ENCODE measurements at places on chromosomes 11 and 22.

GRCh38 chr11:32172848-32173834 is 82.3 kb downstream of the RCN1 start:
- no peak overlapping the region for H3K27ac ChIP-seq
- H3K4me1 ChIP-seq, result no peaks in the 10 kb centered on the region
- H3K4me3 ChIP-seq, result no peak overlapping the region
- peaks cover 25% of the 10 kb centered on the region for H3K27me3 ChIP-seq
- no peak for DNase-seq

GRCh38 chr11:74464746-74465145 is 2.6 kb downstream of the KCNE3 start:
- H3K27ac ChIP-seq, result no peak overlapping the region
- H3K27me3 ChIP-seq, result peaks cover 9% of the 10 kb centered on the region
- no peaks in the 10 kb centered on the region for H3K4me1 ChIP-seq
- no peak overlapping the region for H3K4me3 ChIP-seq
- no peaks in the 10 kb centered on the region for H3K36me3 ChIP-seq
- DNase-seq, result no peak

GRCh38 chr11:15216678-15217077 is 102.0 kb downstream of the INSC start:
- DNase-seq, result no peak
- H3K4me3 ChIP-seq, result no peak overlapping the region
- H3K27ac ChIP-seq, result no peak overlapping the region
- no peaks in the 10 kb centered on the region for H3K36me3 ChIP-seq
- no peaks in the 10 kb centered on the region for H3K27me3 ChIP-seq
- H3K4me1 ChIP-seq, result no peaks in the 10 kb centered on the region

DNA sequence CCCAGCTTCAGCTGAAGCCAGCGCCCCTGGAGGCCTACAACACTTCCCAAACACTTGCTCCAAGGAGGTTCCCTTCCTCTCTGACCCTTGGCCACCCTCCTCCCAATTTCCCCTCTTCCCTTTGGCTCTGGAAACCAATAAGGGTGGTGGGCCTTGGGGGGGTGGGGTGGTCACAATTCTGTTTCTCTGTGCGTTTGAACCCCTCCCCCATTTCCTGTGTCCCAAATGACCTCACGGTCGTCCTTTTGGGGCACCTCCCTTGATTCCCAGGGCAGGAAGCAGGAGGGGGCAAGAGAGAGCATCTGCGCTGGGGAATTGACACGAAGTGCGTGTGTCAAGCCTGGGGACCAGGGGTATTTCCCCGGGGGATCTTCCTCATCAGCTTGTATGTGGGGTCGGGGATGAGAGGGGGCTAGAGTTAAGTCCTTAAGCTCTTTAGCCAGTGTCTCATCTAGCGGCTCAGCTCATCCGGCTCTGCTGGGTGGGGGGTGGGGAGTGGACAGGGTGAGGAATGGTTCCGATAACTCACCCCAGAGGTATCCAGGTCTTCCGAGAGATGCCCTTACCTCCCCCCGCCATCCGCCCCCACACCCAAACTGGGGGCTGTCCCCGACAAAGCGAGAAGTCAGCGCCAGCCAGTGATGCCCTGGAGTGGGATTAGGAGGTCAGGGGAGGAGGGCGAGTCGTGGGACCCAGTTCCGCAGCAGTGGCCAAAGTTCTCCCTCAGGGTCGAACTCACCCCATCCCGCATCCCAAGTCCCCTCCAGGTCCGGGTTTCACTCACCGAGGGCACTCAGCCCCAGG is 587 bp downstream of the ESAM start:
- peaks cover 5% of the 10 kb centered on the region for H3K36me3 ChIP-seq
- no peaks in the 10 kb centered on the region for H3K4me1 ChIP-seq
- no peak overlapping the region for H3K27ac ChIP-seq
- no peaks in the 10 kb centered on the region for H3K27me3 ChIP-seq

GRCh38 chr11:1853376-1854131 is 670 bp downstream of the LSP1 start:
- peak overlapping the region; percentile 56 for H3K4me3 ChIP-seq
- H3K27me3 ChIP-seq, result no peaks in the 10 kb centered on the region
- H3K27ac ChIP-seq, result peak overlapping the region; percentile 71
- peaks cover 24% of the 10 kb centered on the region for H3K4me1 ChIP-seq
- H3K36me3 ChIP-seq, result no peaks in the 10 kb centered on the region
- DNase-seq, result peak; percentile 19

DNA sequence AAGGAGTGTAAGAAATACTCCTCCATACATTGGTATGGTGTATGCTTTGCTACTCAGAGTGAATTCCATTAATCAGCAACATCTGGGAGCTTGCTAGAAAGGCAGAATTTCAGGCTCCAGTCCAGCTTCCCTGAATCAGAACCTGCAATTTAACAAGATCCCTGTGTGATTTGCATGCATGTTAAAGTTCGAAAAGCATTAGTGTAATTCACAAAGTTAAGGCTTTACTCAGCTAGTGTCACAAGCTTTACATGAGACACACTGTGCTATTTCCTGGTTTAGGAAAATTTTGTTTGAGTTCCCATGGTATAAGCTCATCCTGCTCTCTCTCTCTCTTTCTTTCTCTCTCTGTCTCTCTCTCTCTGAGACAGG is 37.0 kb upstream of the HEPHL1 start:
- H3K36me3 ChIP-seq, result no peaks in the 10 kb centered on the region
- no peak for DNase-seq
- H3K27ac ChIP-seq, result no peak overlapping the region
- no peaks in the 10 kb centered on the region for H3K27me3 ChIP-seq
- no peaks in the 10 kb centered on the region for H3K4me1 ChIP-seq
- H3K4me3 ChIP-seq, result no peak overlapping the region

GRCh38 chr11:68839911-68840641 is 1.6 kb downstream of the CPT1A start:
- H3K27me3 ChIP-seq, result no peaks in the 10 kb centered on the region
- H3K4me3 ChIP-seq, result peak overlapping the region; percentile 85
- peaks cover 66% of the 10 kb centered on the region for H3K4me1 ChIP-seq
- DNase-seq, result peak; percentile 51
- H3K36me3 ChIP-seq, result peaks cover 15% of the 10 kb centered on the region

- no peaks in the 10 kb centered on the region for H3K4me1 ChIP-seq
- no peak overlapping the region for H3K27ac ChIP-seq
- no peaks in the 10 kb centered on the region for H3K36me3 ChIP-seq
- no peak overlapping the region for H3K4me3 ChIP-seq
These were observed 44.4 kb upstream of the KCNQ1OT1 start for GRCh38 chr11:2744166-2744565.

GRCh38 chr11:7160814-7161489 is 72.2 kb downstream of the RBMXL2 start:
- no peaks in the 10 kb centered on the region for H3K36me3 ChIP-seq
- no peak overlapping the region for H3K4me3 ChIP-seq
- H3K4me1 ChIP-seq, result no peaks in the 10 kb centered on the region
- no peak overlapping the region for H3K27ac ChIP-seq
- DNase-seq, result no peak
- no peaks in the 10 kb centered on the region for H3K27me3 ChIP-seq

GRCh38 chr22:41966607-41967240 is 2.5 kb upstream of the SEPTIN3 start:
- H3K4me3 ChIP-seq, result no peak overlapping the region
- no peaks in the 10 kb centered on the region for H3K4me1 ChIP-seq
- no peak overlapping the region for H3K27ac ChIP-seq
- H3K36me3 ChIP-seq, result no peaks in the 10 kb centered on the region
- no peaks in the 10 kb centered on the region for H3K27me3 ChIP-seq
- DNase-seq, result peak; percentile 43

GRCh38 chr22:23591846-23592245 is 11.8 kb upstream of the IGLL1 start:
- H3K27me3 ChIP-seq, result no peaks in the 10 kb centered on the region
- H3K4me3 ChIP-seq, result no peak overlapping the region
- no peak for DNase-seq
- peaks cover 39% of the 10 kb centered on the region for H3K4me1 ChIP-seq
- no peak overlapping the region for H3K27ac ChIP-seq

DNA sequence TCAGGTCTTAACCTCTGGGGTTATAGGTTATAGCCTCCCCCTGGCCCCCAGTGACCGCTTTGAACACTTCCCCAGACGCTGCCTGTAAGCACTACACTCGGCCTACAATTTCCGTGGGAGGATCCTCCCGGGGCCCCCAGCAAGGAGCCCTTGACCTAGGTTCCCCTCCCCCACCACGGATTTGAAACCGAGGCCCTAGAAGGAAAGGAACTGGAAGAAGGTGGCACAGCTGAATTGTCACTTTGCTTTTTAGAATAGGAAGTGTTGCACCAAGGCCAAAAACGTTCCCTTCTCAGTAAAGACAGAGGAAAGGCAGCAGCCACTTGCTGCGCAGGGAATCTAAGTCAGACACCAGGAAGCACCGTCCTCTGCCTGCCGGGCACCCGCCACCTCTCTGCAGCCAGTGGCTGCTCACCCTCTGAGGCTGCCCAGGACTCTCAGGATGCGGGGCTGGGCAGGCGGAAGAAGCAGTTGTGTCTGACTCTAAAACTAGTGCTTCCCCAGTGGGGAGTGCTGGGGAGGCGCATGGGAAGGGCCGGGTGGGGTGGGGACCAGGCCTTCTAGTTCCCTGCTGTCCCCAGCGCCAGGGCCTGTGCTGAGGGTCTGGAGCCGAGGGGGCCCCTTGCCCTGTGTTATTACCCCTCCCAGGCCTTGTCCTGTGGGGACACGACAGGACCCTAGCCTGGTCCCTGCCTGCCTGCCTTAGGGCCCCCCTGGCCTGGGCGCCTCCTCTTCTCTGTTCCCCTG is 7.9 kb upstream of the FLRT1 start:
- H3K27ac ChIP-seq, result no peak overlapping the region
- no peak for DNase-seq
- no peaks in the 10 kb centered on the region for H3K27me3 ChIP-seq
- H3K36me3 ChIP-seq, result no peaks in the 10 kb centered on the region

DNA sequence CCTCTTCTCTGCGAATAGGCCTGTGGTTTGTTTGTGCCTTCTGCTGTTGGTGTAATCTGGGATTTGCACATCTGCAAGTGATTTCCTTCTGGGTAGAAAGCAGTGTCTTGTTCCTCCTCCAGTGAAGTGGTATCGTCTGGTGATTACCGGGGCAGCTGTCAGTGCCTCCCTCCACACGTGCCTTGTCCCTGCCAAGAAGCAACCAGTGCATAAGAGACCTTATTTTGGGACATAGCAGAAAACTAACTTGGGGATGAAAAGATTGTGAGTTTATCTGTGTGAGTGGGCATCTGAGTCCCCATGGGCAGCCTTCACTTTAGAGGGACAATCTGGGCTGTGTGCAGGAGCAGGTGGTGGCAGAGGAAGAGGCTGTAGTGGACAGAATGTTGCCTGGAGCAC is 71.5 kb upstream of the SORL1-AS1 start:
- no peak for DNase-seq
- no peak overlapping the region for H3K4me3 ChIP-seq
- H3K36me3 ChIP-seq, result peaks cover 69% of the 10 kb centered on the region
- no peaks in the 10 kb centered on the region for H3K4me1 ChIP-seq
- no peak overlapping the region for H3K27ac ChIP-seq

DNA sequence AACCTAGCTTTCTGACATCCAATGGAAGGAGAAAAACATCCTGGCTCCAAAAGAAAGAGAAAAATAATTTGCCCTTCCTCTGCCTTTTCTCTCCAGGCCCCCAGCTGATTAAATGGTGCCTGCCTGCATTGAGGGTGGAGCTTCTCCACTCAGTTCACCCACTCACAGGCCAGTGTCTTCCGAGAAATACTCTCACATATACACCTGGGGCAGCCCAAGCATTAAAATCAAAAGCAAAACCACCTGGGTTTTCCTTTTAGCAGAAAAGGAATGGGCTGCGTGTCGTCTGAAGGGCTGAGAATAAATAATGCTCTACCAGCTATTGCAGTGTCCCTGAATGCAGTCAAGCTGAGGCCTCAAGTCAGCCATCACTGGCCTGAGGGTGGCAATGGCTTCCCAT is 1143.8 kb upstream of the TENM4 start:
- DNase-seq, result no peak
- no peak overlapping the region for H3K4me3 ChIP-seq
- no peaks in the 10 kb centered on the region for H3K4me1 ChIP-seq

DNA sequence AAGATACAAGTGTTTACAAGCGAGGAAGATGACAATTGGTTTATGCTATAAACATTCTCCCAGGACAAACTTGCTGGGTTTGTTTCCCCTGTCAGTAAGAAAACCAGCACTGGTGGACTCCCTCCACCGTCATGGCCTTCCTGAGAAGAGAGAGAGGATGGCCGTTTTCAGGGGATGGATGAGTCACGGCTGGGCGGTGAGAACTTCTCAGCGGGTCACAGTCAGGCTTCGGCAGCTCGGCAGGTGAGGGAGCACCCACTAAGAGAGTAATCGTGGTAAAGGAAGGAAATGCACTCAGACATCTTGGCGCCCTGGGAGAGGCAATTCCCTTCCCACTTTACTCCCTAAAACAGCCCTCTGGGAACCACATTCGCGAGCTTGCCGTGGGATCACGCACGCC is 83.9 kb downstream of the NCAM1 start:
- no peaks in the 10 kb centered on the region for H3K4me1 ChIP-seq
- H3K36me3 ChIP-seq, result no peaks in the 10 kb centered on the region
- H3K27me3 ChIP-seq, result no peaks in the 10 kb centered on the region

- no peaks in the 10 kb centered on the region for H3K27me3 ChIP-seq
- DNase-seq, result peak; percentile 5
- no peak overlapping the region for H3K27ac ChIP-seq
- H3K4me3 ChIP-seq, result no peak overlapping the region
- H3K4me1 ChIP-seq, result no peaks in the 10 kb centered on the region
- no peaks in the 10 kb centered on the region for H3K36me3 ChIP-seq
These were observed 452.7 kb upstream of the CCDC179 start for GRCh38 chr11:23313001-23313400.

GRCh38 chr11:25920356-25920755 is 411.6 kb upstream of the ANO3 start:
- DNase-seq, result no peak
- H3K4me3 ChIP-seq, result no peak overlapping the region
- no peak overlapping the region for H3K27ac ChIP-seq
- H3K36me3 ChIP-seq, result no peaks in the 10 kb centered on the region
- no peaks in the 10 kb centered on the region for H3K4me1 ChIP-seq
- H3K27me3 ChIP-seq, result no peaks in the 10 kb centered on the region

GRCh38 chr11:101567071-101567470 is 16.7 kb downstream of the TRPC6 start:
- DNase-seq, result no peak
- H3K4me1 ChIP-seq, result no peaks in the 10 kb centered on the region
- no peak overlapping the region for H3K27ac ChIP-seq
- H3K4me3 ChIP-seq, result no peak overlapping the region
- no peaks in the 10 kb centered on the region for H3K36me3 ChIP-seq

All from DND-41 (cell line).